ENCODE measurements at places on chromosomes 7 and 10.
A peak's percentile ranks its signal among the peaks of the same experiment; 100 is the strongest.

DNA sequence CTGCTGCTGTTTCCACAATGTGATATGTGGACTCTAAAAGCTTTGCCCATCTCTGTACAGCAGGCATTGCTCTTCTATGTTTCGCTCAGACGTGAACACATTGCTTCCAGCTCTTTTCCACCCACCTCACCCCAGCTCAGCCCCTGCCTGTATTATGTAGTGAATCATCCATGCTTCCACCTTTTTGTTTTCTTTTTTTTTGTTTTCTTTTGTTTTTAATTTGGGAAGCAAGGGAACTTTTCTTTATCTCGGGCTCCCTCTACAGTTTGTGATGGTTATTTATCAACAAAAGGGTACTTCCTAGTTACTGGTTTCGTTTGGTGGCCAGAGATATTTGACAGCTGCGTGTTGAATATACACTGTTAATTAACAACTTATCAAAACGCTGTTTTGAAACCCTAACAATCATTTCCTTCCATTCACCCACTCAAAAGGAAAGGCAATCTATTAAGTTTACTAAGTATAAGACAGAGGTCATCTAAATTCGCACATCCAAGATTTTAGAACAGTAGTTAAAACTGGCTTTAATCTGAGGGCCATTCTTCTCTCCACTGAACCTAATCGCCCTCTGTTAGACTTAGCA lies 127.9 kb upstream of the STK17A start:
- DNase-seq, result no peak

- DNase-seq, result no peak
These were observed 9.2 kb downstream of the OR2A5 start for GRCh38 chr7:144057954-144058353.

DNA sequence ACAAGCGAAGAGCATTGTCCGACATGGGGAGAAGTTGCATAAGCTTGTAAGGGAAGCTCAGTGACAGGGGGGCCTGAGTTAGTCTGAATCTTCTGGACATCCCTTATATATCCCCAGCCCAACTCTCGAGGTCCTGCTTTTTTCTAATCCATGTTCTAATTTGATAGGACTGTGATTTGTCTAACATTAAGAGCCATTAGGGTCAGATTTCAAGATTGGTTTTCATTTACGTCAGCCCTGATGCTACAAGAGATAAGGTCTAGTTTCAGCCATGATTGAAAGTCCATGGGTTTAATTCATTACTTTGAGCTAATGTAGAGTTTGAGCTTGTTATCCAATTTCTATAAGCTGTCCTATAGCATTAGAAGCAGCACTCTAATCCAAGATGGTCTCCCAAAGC lies 20.3 kb downstream of the TLX1 start:
- no peak for DNase-seq

DNA sequence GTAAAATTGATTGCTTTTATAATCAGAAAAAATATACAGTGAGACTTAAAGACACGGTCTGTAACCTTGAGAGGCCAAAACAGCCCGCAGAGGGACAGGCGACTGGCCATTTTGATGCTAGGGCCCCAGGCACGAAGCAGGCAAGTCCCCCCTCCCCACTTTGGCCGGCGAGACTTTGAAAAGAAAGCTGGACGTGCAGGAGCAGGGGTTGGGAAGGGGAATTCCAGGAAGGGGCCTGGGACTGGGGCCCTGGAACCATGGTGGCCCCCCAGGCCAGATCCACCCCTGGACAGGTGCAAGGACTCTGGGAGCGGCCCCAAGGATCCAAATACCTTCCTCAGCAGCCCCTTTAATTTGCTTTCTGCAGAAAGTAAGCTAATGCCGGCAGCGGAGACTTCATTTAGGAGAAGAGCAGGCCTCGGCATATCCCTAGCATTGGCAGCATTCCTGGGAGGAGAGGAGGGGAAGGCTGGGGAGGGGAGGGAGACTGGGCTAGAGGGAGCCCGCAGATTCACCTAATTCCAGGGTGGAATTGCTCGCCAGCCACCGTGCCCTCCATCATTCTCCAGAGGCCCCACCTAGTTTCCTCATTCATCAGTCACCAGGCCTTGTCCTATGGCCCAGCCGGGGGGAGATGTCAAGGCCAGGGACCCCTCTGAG lies 24.9 kb upstream of the TNRC18 start:
- DNase-seq, result peak; percentile 60

- no peak for DNase-seq
These were observed 45.0 kb upstream of the ANLN start for GRCh38 chr7:36344622-36345021.

DNA sequence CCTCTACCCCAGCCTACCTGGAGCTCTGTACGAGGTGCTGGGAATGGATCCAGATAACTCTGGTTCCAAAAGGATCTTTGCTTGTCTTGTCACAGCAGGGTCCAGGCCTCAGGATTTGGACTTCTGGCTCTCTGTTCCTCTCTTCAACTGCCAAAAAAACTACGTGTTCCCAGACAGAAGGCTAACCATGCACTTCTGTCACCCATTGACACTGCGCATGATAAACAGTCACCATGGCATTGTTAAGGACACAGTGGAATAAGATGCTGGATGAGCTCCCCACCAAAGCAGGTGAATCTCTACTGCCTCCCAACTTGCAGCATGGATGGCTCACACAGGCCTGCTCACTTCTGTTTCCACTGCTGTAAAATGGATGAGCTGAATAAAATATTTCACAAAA lies 637.9 kb downstream of the TNS3 start:
- DNase-seq, result no peak

DNA sequence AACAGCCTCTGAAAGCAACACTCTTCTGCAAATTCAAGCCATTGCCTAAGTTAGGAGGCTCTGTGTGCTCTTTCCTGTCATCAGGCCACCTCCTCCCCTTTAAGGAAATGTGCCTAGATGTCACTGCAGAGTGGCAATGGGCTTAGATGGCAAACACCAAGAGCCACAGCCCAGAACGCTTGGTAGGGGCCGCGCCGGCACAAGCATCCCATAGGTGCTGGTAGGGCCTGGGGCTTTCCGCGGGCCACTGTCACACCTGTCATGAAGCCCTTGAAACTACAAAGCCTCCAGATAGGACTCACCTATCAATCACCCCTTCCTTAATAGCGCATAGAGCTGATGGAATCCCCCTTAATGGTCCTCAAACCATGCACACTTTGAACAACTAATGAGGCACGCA lies 299.9 kb downstream of the GRID1 start:
- no peak for DNase-seq

GRCh38 chr10:70551971-70552422 lies 50.5 kb downstream of the PRF1 start:
- peak; percentile 82 for DNase-seq

DNA sequence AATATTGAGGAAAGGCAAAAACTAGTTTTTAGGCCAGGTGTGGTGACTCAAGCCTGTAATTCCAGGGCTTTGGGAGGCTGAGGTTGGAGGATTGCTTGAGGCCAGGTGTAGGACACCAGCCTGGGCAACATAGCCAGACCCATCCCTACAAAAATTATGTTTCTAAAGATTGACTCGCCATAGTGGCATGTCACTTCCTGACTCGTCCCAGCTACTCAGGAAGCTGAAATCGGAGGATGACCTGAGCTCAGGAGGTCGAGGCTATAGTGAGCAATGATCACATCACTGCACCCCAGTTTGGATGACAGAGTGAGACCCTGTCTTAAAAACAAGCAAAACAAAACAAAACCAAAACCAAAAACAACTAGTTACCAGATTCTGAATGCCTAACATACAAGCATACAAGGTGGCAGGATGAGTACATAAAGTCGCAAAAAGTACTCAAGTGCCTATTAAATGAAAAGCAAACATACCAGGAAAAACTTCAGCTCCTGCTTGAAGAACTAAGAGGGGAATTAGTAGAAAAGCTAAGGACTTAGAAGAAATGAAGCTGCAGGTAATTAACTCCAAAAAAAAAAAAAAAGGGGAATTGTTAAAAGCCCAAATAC lies 14.1 kb downstream of the ZNF398 start:
- no peak for DNase-seq

DNA sequence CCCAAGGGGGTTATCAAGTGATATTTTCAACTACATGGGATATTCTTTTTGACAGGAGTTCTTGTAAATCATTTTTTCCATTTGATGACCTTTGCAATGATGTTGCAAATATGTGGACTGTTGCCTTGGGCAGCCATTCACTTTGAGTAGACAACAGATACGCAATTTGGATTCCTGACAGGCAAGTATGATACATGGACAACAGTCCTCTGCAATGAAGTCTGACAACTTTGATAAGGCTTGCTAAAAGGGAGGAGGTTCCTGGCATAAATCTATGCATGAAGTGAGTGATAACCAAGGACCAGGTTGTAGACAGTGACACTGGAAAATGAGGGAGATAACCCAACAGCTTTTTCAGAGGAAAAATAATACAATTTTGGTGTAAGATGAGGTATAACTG lies 17.7 kb downstream of the LRRD1 start:
- DNase-seq, result no peak

GRCh38 chr10:62297857-62298256 lies 29.2 kb upstream of the RTKN2 start:
- DNase-seq, result no peak

- no peak for DNase-seq
These were observed 194.9 kb upstream of the ETV1 start for GRCh38 chr7:14184292-14184864.

GRCh38 chr10:29099001-29099400 lies 189.9 kb upstream of the LYZL1 start:
- DNase-seq, result no peak

- DNase-seq, result no peak
These were observed 26.6 kb downstream of the GPER1 start for GRCh38 chr7:1114505-1114904.

DNA sequence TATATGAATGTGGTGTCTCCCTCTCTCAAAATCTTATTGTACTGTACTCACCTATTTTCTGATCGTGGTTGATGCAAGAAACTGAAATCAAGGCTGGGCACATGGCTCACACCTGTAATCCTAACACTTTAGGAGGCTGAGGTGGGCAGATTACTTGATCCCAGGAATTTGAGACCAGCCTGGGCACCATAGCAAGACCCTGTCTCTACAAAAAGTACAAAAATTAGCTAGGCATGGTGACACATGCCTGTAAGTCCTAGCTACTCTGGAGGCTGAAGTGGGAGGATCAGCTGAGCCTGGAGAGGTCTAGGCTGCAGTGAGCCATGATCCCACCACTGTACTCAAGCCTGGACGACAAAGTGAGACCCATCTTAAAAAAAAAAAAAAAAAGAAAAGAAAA lies 16.0 kb downstream of the MMRN2 start:
- no peak for DNase-seq

DNA sequence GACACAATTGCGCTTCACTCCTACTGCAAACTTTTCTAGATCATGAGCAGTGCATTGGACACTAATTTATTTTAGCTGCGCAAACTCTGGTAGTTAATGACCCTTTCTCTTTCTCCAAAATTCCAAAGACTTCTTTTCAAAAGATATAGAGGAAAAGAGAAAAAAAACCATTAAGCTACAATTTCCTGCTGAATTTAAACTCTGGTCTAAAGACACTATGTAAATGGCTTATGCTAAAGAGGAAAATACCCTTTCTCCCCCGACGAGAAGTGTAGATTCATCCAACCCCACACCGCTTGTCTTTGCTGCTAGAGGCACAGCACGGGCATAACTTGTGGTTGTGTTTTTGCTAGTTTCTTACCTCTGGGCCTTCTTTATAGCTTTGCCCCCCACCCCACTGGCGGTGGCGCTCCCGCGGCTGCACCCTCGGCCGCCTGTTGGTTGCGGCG lies 84.1 kb downstream of the SNX10 start:
- no peak for DNase-seq

Measured in right hindlimb (tissue), 1 donor.